ENCODE measurements at places on chromosomes 13 and 19. TPM values are rescaled to one million over a fixed set of nuclear protein-coding genes. Genes with fewer than 3 reads are reported as not detected.

- DNase-seq, result peak; percentile 10
Measured at GRCh38 chr19:5563935-5564612, 3.7 kb downstream of the TINCR start.

DNA sequence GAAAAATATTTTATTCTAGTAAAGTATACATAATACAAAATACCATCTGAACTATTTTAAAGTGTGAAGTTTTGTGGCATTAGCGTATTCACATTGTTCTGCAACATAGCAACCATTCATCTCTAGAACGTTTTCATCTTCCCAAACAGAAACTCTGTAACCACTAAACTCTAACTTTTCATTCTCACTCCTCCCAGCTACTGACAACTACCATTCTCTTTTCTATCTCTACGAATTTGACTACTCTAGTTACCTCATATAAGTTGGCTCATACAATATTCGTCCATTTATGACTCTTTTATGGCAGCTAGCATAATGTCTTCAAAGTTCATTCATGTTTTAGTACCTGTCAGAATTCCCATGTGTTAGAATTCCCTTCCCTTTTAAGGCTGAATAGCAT is 150.5 kb upstream of the MIR17HG start:
- no peak for DNase-seq

DNA sequence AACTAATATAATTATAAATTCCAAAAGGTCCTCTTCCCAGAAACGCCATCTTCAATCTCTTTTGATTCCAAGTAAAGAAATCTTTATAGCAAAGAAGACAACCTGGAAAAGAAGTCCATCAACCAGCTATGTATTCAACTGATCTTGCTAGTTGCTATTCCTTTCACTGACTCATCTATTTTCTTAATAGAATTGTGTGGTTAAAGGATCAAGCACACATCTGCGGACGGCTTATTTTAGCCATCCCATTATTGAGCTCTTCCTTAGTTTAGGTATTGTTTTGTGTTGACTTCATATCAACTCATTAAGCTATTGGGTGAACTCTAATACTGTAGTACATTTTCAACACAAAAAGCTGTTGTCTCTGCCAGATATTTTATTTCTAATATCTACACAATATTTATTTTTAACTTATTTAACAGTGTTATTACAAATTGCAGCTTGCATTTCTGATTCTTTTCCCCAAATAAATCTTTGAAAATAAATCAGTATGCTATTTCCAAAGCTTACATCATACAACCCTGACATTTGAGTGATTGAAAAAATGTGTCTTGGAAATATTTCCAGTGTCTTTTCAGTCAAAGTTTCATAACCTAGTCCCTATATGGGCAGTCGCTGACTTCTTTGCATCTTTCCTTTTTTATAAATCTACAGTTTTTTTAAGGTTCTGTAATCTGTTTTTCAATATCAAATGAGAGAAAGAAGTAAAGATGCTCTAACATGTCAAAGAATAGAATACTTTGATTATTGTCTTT is 158.8 kb upstream of the SPRY2 start:
- DNase-seq, result no peak

DNA sequence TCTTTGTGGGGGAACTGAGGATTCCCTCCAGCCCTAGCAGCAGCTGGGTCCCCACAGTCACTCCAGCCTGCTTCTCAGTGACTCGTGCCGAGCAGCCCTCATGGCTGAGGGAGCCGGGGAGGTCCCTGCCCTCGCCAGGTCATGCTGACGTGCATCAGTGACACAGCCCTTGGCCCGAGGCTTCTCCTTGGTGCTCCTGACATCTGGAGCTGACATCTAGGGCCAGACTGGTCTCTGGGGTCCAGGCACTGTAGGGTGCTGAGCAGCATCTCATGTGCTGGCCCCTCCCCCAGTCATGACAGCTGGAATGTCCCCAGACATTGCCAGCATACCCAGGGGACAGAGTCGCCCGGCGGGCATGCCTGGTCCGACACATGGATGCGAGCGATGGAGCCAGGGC is 14.4 kb downstream of the COMP start:
- DNase-seq, result peak; percentile 82

The TNNT1 gene
- 1.7 TPM for total RNA-seq

The CFAP97D2 gene
- total RNA-seq, result not detected

The ZFP30 gene
- total RNA-seq, result 30.2 TPM

The SYNGR4 gene
- total RNA-seq, result not detected

All from MG63 (cell line).